ENCODE measurements at places on chromosomes 12 and 14.

DNA sequence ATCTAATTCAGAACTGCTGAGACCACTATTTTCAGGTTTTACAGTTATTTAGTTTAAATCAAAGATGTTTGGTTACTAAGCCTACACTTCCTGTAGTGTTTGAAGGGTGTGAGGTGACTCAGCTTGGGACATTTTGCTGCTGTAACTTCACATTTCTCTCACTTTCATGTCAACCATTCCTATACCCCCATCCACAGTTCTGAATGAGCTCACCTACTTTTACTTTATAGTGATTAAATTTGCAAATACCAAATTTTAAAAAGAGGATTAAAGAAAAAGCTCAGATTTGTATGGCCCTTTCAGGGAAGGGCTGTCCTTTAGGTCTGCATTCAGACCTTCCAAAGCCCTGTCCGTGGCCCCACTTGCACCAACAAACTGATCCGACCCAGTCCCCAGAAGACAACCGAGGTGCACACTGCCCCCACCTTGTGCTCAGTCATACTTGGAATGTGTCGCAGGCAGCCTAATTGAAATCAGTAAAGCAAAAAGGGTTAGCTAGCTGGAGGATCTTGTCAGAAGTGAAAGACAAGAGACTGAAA, 174.4 kb downstream of the MON2 start:
- DNase-seq: peak; percentile 76

- no peak for DNase-seq
Measured at GRCh38 chr12:54587315-54587873, 1.1 kb downstream of the PPP1R1A start.

DNA sequence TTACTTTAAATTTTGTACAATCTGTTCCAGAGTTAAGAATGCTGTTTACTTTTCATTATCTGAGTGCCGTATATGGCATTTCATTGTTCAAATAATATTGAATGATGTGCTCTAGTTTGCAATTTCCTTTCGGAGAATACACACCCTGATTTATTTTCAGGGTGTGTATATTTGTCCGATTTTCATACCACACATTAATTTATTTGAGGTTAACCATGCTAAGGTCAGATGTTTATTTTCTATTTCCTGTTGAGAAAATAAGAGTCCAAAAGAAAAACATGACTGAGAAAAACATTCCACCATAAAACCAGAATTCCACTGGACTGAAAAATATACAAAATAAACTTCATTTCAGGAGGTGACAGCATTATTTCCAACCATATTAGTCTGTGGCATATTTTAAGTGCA, 64.2 kb upstream of the OVCH1 start:
- DNase-seq: no peak

- no peak for DNase-seq
Measured at GRCh38 chr12:126784328-126784921, 1482.5 kb upstream of the TMEM132C start.

- DNase-seq: peak; percentile 52
Measured at GRCh38 chr14:95699412-95699811, 13.2 kb downstream of the TCL1B start.

- DNase-seq: no peak
Measured at GRCh38 chr12:80040075-80040738, 59.1 kb upstream of the OTOGL start.

DNA sequence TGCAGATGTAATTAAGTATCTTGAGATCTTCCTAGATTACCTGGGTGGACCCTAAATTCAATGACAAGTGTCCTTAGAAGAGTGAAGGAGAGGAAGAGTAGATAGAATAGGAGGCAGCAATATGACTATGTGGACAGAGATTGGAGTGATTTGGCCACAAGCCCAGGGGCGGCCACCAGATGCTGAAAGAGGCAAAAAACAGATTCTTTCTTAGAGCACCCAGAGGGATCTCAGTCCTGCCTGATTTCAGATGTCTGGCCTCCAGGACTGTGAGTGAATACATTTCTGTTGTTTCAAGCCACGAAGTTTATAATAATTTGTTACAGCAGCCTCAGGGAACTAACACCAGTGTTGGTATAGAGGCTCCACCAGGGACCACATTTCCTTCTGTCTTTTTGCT, 67.3 kb downstream of the DACT1 start:
- DNase-seq: no peak

DNA sequence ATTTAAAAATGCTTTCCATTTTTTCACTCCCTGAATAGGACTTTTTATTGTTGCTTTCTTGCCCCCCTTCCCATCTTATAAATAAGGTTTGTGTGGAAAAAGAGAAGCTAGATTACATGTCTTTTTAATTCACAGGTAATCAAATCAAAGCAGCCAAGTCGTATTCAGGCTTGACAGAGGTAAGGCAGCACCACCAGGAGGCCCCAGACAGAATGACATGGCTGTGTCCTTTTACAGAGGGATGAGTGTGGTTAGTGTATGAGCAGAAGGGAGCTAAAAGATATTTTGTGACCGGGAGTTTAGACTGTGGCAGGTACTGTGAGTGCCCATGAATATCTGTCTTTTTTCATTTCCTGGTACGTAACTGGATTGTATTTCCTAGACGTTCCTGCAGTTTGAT, 596.1 kb downstream of the ETNK1 start:
- no peak for DNase-seq

DNA sequence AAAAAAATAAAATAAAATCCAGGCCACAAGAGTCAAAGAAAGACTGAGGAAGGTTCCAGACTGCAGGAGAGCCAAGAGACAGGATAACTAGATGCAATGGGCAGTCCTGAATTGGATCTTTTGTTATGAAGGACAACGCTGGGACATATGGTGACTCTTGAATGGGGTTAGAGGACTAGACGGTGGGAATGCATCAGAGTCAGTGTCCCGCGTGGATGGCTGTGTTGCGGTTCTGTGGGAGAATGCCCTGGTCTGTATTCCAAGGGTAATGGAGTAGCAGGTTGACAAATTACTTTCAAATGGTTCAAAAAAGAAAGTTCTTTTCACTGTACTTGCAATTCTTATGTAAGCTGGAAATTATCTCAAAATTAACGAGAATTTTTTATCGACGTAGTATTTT, 20.1 kb downstream of the SSH1 start:
- DNase-seq: no peak

DNA sequence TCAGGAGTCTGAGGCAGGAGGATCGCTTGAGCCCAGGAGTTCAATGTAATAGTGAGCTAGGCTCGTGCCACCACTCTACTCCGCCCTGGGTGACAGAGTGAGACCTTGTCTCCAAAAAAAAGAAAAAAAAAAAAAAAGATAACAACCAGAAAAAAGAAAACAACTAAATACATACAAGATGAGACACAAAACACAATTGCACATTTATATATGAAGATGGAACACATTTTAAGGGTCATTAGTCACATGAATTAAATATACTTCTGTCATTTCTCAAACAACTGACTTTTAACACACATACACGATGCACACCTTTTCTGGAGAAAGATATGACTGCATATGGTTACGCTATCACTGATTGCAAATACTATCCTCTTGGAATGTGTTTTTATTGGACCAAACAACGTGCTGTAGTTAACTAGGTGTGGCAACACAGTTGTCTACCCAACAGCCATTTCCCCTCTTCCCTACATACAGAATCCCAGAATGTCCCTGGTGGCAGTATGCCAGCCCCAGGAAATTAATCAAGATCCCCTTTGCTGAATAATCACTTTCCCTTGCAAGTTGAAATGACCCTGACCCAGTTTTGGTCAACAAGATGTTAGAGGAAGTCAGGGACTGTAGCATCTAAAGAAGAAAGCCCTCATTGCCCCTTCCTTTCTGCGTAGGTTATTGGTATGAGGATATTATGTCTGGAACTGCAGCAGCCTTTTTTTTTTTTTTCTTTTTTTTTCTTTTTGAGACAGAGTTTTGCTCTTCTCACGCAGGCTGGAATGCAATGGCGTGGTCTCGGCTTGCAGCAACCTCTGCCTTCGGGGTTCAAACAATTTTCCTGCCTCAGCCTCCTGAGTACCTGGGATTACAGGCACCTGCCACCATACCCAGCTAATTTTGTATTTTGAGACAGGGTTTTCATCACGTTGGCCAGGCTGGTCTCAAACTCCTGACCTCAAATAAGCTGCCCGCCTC, 5.6 kb upstream of the MYL6B start:
- DNase-seq: no peak

GRCh38 chr12:52268212-52268611, 6.2 kb upstream of the KRT86 start:
- DNase-seq: no peak

- no peak for DNase-seq
Measured at GRCh38 chr14:49955024-49955423, 62.1 kb downstream of the ARF6 start.

DNA sequence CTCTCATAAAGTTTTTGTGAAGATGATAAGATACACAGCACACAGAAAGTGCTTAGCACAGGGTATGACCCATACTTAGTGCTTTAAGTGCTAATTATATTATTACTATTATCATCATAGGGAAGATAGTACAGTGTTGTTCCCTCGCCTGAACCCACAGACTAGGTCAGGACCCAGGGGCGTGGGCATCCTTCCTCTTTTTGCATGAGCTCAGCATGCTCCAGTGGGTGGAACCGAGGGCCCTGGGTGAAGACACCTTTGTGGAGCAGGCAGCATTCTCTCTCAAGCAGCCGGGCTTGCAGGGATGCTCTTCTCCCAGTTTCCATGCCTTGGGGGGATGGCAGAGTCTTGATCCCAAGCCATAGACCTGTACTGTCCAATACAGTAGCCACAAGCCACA, 34.8 kb downstream of the CRACR2A start:
- no peak for DNase-seq

DNA sequence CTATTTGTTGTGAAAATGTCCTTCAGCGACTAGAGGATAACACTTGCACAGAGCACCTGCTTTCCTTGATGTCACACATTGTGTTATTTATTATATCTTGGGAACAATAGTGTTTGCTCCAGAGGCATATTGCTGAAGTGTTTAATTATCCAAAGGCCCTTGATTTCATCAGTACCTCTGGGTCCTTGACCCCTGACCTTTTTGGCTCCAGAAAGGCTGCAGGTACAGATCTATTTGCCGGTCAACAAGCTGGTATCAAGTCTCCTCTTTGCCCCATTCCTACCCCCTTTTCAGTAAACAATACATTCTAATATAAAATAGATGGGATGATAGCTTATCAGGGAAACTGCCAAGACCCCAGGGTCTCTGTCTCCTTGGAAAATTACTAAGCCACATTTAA, 206.8 kb downstream of the DACT1 start:
- DNase-seq: no peak

- no peak for DNase-seq
Measured at GRCh38 chr12:106917503-106917902, 38.2 kb upstream of the TMEM263 start.

DNA sequence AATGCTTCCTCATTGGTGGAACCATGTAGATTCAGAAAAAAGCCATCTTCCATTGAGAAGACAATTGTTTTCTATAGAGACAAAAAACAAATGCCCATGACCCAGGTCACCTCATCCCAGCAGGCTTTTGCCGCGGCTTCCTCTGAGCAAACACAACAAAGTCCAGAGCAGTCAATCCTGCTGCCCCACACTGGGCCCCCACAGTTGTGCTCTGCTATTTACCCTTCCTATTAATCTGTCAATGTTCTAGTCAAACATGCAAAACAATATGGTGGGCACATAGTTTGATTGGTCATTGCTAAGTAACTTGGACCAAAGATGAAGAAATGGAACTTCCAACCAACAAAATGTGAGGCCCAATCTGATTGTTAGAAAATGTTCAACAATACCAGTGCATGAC, 20.7 kb downstream of the C12orf42 start:
- DNase-seq: no peak

GRCh38 chr12:102093319-102093718, 26.6 kb downstream of the NUP37 start:
- DNase-seq: no peak

- no peak for DNase-seq
Measured at GRCh38 chr12:51020448-51021182, 5.6 kb downstream of the SLC11A2 start.

- peak; percentile 73 for DNase-seq
Measured at GRCh38 chr12:123389560-123390351, 5.8 kb downstream of the KMT5A start.

GRCh38 chr12:57887631-57888408, 41.3 kb upstream of the CTDSP2 start:
- no peak for DNase-seq

GRCh38 chr12:88562846-88563582, 17.3 kb downstream of the KITLG start:
- DNase-seq: no peak

DNA sequence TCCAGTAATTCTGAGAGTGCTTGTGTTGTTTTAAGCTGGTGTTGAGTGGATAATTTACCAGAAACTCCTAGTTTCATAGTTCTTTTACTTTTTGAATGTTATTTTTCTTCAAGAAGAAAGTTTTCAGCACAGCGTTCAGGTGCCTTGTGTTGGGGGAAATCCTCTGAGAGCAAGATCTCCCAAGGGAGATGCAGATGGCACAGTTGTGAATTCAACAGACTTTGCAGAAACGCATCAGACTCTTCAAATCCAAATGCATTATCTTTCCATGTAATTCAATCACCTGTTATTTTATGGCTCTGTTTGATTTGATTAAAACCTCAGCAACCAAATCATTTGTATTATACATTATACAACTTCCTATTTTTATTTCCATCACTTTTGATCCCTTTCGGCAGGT, 439.9 kb downstream of the EGLN3 start:
- no peak for DNase-seq

GRCh38 chr12:102050660-102051430, 10.9 kb downstream of the WASHC3 start:
- DNase-seq: no peak

- DNase-seq: no peak
Measured at GRCh38 chr12:2902272-2902880, 11.7 kb downstream of the TULP3 start.

DNA sequence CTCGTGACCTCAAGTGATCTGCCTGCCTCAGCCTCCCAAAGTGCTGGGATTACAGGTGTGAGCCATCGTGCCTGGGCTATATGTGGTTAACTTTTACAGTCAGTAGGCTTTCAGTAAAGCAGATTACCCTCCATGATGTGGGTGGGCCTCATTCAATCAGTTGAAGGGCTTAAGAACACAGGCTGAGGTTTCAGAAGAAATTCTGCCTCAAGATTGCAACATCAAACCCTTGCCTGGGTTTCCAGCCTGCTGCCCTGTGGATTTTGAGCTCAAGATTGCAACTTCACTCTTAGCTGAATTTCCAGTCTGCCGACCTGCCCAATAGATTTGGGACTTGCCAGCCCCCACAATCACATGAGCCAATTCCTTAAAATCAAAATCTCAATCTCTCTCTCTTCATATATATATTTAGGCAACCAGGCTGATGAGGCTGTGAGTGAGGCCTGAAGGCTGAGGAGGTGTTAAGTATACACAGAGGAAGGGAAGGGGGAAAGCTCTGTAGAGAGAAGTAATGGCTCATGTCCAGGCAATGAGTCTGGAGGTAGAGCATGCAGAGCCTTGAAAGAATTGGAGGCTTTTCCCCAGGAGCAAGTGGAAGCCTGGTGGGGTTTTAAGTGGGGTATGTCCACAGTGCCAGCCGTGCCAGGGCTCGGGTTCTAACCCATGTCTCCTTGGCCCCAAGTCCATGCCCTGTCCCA, 33.3 kb upstream of the ACTN1 start:
- no peak for DNase-seq

DNA sequence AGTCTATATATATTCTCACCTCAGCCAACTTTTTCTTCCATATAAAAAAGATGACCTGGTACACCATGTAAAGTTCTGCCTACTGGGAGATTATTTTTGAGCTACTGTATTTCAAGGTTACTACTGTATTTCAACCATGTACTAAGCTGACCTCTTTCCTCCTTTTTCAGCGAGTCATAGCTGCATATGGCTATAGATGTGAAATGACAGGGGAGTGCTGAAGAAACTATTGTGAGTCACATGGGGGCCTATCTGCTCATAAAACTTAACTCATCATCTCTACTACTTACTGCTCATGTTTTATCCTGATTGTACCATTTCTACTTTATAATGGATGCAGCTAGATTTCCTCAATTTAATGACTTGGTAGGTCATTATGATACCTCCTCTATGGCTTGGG, 571.4 kb upstream of the ATP2B1 start:
- DNase-seq: no peak

All from GM13977 (cell line).